Breast epithelium (tissue), 4 donors: ENCODE measurements at places on chromosomes 3 and 15.

GRCh38 chr15:67406257-67406861, 114.6 kb upstream of the C15orf61 start:
- DNase-seq = no peak

GRCh38 chr3:136194409-136195257, 1.5 kb downstream of the MSL2 start:
- DNase-seq = no peak

GRCh38 chr3:180612364-180612763, 10.4 kb downstream of the TTC14 start:
- DNase-seq = no peak

- no peak for DNase-seq
Measured at GRCh38 chr15:57296473-57297162, 79.7 kb upstream of the CGNL1 start.

- DNase-seq = no peak
Measured at GRCh38 chr3:16767006-16767405, 117.7 kb upstream of the PLCL2 start.
